ENCODE measurements at places on chromosomes 7 and 10. TPM values are rescaled to one million over a fixed set of nuclear protein-coding genes. Genes with fewer than 3 reads are reported as not detected.

DNA sequence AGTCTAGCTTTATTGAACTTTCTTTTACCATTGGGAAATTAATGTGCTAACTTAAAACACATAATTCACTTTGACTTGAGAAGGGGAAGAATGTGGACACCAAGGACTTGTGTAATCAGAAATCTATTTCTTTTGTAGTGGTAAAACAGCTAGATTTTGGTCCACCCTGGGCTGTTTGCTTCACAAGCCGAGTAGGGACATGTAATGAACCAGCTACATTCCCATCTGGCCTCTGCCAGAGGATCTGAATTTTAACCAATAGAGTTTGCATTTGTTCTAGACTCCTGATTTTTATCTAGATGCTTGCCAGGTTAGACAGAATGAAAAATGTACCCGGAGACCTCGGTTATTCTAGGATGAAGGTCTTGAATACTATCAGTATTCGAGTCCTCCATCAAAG lies 1.9 kb downstream of the CACNB2 start:
- no peaks in the 10 kb centered on the region for H3K27me3 ChIP-seq
- H3K4me3 ChIP-seq: no peak overlapping the region
- H3K36me3 ChIP-seq: no peaks in the 10 kb centered on the region
- no peak overlapping the region for H3K27ac ChIP-seq

DNA sequence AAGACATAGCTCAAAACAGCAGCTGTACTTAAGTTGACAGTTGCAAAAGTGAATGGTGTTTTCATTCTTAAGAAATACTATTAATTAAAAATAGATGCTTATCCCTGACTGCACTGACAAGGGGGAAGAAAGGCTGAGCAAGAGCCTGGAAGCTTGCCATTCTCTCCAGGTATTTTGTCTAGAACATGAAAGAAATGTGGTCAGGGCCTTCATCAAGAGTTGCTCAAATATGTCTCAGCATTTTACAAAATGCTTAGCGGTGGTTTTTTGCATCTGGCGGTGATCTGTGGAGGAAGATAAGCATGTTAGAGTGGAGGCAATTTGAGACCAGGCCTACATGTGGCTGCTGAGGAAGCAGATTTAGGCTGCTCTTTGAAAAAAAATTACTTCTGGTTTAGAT lies 46.4 kb upstream of the CC2D2B start:
- no peaks in the 10 kb centered on the region for H3K27me3 ChIP-seq
- H3K36me3 ChIP-seq: no peaks in the 10 kb centered on the region
- no peak overlapping the region for H3K27ac ChIP-seq
- no peaks in the 10 kb centered on the region for H3K4me1 ChIP-seq
- no peak for DNase-seq
- H3K4me3 ChIP-seq: no peak overlapping the region

DNA sequence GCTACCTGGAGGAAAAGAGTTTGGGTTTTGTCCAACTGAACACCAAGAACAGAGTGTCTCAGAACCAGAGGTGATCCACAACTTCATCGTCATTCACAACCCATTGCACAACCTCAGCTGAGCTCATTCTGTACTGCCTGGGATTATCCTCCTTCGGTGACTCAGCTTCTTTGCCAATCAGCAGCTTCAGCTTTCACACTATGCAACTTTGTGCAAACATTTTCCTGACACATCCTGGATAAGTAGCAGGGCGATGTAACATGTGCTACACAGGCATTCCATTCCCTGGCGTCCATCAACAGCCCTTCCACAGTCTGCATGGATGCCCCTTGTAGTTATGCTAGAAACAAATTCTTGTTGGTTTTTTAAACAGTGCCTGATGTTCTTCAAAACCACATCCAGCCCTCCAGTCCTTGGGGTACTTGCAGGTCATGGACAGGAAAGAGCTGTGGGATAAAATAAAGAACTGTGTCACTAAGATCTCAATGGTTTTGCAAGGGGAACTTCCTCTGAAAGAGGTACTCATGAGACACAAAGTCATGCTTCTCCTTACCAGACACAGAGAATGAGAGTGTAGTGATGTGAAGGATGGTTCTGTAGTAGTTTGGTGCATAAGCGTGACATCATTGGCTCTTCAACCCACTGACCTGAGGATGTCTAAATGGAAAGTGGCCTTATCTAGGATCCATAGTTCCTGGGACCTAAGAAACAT lies 478.5 kb downstream of the KIF20B start:
- no peak overlapping the region for H3K27ac ChIP-seq
- H3K4me1 ChIP-seq: no peaks in the 10 kb centered on the region
- H3K27me3 ChIP-seq: no peaks in the 10 kb centered on the region
- DNase-seq: no peak

DNA sequence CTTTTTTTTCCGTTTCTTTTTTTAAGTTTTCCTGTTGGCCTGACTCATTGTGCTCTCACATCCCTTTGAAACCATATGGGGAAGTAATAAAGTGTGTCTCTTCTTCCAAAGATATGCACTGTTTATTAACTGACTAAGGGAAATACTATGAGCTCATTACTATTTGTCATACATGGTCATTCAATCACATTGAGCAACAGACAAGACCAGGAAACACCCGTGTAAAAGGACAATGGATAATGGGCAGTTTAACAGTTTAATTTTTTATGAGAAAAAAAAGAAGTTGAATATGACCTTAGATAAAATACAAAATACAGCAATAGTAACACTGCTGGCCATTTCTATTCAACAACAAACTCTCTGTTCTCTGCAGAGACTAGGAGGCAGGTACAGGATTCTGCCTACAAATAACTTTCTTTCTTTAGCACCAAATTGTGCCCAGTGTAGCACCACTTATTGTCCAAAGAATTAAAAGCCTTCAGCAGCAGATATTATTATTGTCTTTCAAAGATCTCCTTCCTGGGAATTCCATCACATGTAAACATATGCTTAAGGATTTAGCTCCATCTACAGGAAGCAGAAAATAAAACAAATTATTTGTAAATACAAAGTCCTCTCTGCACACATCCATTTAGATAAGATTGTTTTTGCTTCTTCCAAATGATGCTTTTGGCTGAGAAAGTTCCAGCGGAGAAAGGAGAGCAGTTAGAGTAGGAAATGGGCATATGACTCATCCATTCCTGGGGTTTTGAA lies 55.0 kb upstream of the AKR1E2 start:
- no peaks in the 10 kb centered on the region for H3K4me1 ChIP-seq
- DNase-seq: no peak
- no peak overlapping the region for H3K4me3 ChIP-seq
- no peak overlapping the region for H3K27ac ChIP-seq
- no peaks in the 10 kb centered on the region for H3K27me3 ChIP-seq

DNA sequence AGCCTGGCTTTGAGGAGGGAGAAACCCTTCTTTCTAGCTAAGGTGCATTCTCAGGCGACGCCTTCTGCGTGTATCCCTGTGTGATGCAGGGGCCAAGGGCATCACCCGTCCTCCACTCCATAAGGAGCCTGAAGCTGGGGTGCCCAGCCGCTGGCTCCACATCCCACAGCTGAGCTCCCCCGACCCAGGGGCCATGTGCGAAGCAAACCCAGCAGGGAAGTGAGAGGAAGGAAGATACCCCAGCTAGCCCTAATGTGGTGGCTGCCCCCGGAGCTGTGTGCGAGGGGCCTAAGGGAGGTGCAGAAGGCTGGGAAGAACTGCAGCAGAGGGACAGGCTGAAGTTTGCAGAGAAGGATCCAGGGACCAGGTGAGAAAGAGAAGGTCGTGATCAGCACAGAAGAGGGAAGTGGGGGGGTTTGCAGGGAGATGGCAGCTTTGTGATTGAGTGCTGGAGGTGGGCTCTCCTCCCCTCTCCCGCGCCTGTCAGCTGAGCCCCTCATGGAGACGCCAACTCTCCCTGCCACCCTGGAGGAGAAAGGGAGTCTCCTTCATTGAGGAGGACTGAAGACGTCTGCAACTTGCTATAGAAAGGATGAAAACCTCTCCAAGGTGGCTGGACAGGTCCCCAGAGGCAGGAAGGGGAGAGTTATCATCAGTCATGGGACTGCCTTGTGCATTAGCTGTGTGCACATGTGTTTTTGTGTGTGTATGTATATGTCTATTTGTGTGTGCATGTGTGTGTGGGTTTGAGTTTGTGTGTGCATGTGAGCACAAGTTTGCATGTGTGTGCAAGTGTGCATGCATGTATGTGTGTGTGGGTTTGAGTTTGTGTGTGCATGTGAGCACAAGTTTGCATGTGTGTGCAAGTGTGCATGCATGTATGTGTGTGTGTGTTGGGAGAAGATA lies 3.5 kb upstream of the CALML5 start:
- no peaks in the 10 kb centered on the region for H3K27me3 ChIP-seq
- DNase-seq: no peak
- H3K27ac ChIP-seq: no peak overlapping the region

DNA sequence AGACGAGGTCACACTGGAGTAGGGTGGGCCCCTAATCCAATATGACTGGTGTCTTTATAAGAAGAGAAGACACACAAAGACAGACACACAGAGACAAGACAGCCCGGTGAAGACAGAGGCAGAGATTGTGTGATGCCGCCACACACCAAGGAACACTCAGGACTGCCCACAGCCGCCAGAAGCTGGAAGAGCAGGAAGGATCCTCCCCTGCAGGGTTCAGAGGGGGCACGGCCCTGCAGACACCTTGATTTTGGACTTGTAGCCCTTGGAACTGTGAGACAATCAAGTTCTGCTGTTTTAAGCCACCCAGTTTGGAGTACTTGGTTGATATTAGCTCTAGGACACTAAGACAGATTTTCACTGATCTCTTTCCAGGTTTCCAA lies 72.1 kb upstream of the NANOS1 start:
- H3K36me3 ChIP-seq: no peaks in the 10 kb centered on the region
- H3K4me3 ChIP-seq: no peak overlapping the region
- no peak overlapping the region for H3K27ac ChIP-seq
- no peaks in the 10 kb centered on the region for H3K4me1 ChIP-seq
- no peak for DNase-seq
- H3K27me3 ChIP-seq: no peaks in the 10 kb centered on the region

GRCh38 chr10:34343764-34344163 lies 471.3 kb downstream of the PARD3 start:
- H3K27me3 ChIP-seq: no peaks in the 10 kb centered on the region
- no peak overlapping the region for H3K27ac ChIP-seq
- no peak for DNase-seq
- no peaks in the 10 kb centered on the region for H3K4me1 ChIP-seq
- H3K36me3 ChIP-seq: no peaks in the 10 kb centered on the region
- no peak overlapping the region for H3K4me3 ChIP-seq

- H3K36me3 ChIP-seq: no peaks in the 10 kb centered on the region
- no peak overlapping the region for H3K4me3 ChIP-seq
- H3K4me1 ChIP-seq: peaks cover 3% of the 10 kb centered on the region
- H3K27ac ChIP-seq: no peak overlapping the region
- DNase-seq: no peak
- peaks cover 6% of the 10 kb centered on the region for H3K27me3 ChIP-seq
Observed at GRCh38 chr10:117164592-117165537, 26.8 kb upstream of the VAX1 start.

GRCh38 chr7:149680331-149681025 lies 92.9 kb downstream of the ZNF467 start:
- no peak for DNase-seq
- H3K27ac ChIP-seq: no peak overlapping the region
- H3K36me3 ChIP-seq: no peaks in the 10 kb centered on the region
- no peak overlapping the region for H3K4me3 ChIP-seq

DNA sequence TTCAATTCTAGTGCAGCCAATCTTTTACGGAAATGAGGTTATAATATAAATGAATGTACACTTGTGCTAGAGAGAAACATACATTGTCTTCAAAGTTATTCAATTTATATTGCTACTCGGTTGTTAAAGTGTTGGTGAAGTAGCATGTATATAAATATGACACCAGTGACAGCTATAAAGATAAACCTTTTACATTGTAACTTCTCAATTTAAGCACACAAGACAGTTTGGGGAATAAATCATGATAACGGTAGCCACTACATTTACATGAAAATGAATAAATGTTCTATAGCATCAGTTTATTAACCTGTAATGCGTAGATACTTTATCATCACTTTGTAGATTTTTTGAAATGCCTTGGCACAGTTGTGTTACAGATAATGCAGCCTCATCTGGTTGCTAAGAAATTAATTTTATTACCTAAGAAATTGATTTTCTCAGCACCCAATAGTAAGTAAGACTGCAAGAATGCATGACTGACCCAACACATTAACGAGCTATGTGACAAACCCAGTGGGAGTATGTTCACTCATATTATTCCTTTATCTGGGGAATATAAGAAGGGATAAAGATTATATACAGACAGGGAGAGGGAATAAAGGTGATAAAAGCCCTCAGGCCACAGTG lies 283.9 kb upstream of the NPVF start:
- H3K27ac ChIP-seq: no peak overlapping the region
- H3K4me3 ChIP-seq: no peak overlapping the region
- H3K4me1 ChIP-seq: no peaks in the 10 kb centered on the region
- no peak for DNase-seq
- no peaks in the 10 kb centered on the region for H3K36me3 ChIP-seq

The PRSS37 gene
- polyA plus RNA-seq: not detected

The CARD11 gene
- 13.3 TPM for polyA plus RNA-seq

The AGBL3 gene
- 0.54 TPM for polyA plus RNA-seq

The FOXI2 gene
- not detected for polyA plus RNA-seq

The NRG3 gene
- polyA plus RNA-seq: not detected

The HHEX gene
- 0.24 TPM for polyA plus RNA-seq

The CALHM2 gene
- 6.4 TPM for polyA plus RNA-seq

The DPYSL4 gene
- polyA plus RNA-seq: 18.2 TPM
